Activated CD4-positive, alpha-beta T cell treated with anti-CD3 and anti-CD28 coated beads, Interleukin-2, amount 10 ng/mL, durations not matched to agents 24 days and 14 days (primary cell): ENCODE measurements at places on chromosomes 5 and 9. TPM values are rescaled to one million over a fixed set of nuclear protein-coding genes. Genes with fewer than 3 reads are reported as not detected.

Gene SLC6A7
- not detected in 2 replicates for total RNA-seq

Gene KDM4C
- 36.4 and 39.8 TPM in 2 replicates for total RNA-seq

Gene CCDC183
- 0.14 and 0.42 TPM in 2 replicates for total RNA-seq

Gene PITX1
- total RNA-seq, result 0.61 and 0.78 TPM in 2 replicates

Gene RANBP17
- total RNA-seq, result not detected in 2 replicates

Gene BASP1
- 0.33 and 0.37 TPM in 2 replicates for total RNA-seq

Gene BARHL1
- total RNA-seq, result not detected in 2 replicates

Gene MATR3
- total RNA-seq, result 243 and 258 TPM in 2 replicates

Gene TSSK1B
- not detected in 2 replicates for total RNA-seq

Gene MARCOL
- not detected in 2 replicates for total RNA-seq

Gene ST8SIA4
- 61.3 and 62.3 TPM in 2 replicates for total RNA-seq

Gene ECM2
- total RNA-seq, result not detected in 2 replicates
